ENCODE measurements at places on chromosomes 2 and 18. TPM values are rescaled to one million over a fixed set of nuclear protein-coding genes. Genes with fewer than 3 reads are reported as not detected.
A peak's percentile ranks its signal among the peaks of the same experiment; 100 is the strongest.

- DNase-seq = no peak
Measured at GRCh38 chr2:160036736-160037135, 25.7 kb downstream of the PLA2R1 start.

DNA sequence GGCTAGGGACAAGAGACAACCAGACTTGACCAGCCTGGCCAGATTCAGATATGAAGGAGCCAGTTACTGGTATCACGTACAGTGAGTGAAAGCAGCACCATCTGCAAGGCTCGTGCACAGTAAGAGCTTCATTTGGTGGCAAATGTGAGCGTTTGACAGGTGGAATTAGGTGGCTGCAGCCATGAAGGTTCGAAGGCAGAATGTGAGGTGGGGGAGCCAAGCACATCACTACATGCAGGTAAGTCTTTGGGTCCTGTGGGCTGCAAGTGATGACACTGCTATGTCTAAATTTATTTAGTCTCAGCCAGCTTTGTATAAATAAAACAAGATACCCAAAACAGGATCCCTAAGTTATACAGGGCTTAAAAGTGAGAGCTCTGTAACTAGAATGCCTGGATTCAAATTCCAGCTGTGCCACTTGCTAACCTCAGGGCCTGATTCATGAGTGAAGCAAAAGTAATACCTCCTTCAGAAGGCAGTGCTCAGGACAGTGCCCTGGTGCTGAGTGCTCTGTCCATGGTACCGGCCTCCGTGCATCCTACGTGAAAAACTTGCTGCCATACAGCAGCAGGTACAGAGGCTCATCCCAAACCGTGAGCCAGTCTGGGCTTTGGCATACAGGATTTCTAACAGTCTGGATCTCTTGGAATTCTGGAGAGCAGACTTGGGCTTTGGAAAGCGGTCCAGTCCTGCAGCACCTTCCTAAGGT lies 18.6 kb downstream of the DDX18 start:
- peak; percentile 81 for DNase-seq

DNA sequence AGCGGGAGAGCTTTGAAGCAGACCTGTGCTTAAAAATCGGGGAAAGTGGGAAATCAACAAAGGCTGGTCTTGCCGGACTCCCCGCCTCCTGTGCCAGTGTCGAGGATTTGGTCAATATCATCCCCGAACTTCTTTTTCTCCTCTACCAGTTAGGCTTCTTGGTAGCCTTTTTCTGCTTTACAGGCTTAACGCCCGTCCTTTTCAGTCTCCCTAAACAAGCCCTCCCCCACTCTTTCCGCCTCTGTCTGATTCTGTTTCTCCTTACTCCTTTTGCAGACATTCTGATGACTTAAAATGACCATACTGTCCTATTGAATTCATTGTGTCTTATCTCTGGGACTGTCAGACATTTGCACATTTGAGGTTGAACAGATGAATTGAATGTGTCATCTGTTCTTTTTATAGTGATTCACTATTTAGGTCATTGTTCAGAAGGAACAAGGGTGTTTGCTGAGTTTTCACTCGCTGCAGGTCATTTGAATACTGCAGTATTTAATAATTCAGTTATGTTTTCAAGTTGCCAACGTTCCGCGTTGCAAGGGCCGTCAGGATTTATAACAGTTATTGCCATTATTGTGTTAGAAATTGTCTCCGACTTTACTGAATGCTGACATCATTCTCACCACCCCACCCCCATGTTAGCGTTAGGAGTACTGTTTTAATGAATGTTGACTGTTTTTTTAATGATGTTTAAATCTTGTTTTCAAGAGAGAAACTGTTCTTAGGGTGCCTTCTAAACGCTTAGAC lies 1.1 kb downstream of the ITGAV start:
- DNase-seq = peak; percentile 79

GRCh38 chr2:224022486-224022885 lies 16.6 kb downstream of the SERPINE2 start:
- DNase-seq = no peak

GRCh38 chr2:133919285-133919684 lies 334.6 kb upstream of the MGAT5 start:
- DNase-seq = no peak

Gene ZAP70
- under 0.01 TPM for total RNA-seq

Measured in osteoblast (primary cell).